A549 treated with RU486 at 1 μM for 4 hours (cell line): ENCODE measurements at places on chromosomes 7 and 10. TPM values are rescaled to one million over a fixed set of nuclear protein-coding genes. Genes with fewer than 3 reads are reported as not detected.

The CHAT gene
- not detected in 5 replicates for total RNA-seq

The PON1 gene
- total RNA-seq, result 0.44 to 1.0 TPM (median 0.66 TPM) in 5 replicates

The SSC4D gene
- 0.83 to 1.4 TPM (median 1.2 TPM) in 5 replicates for total RNA-seq

The PIK3AP1 gene
- 0.57 to 0.92 TPM (median 0.79 TPM) in 5 replicates for total RNA-seq

The CCDC7 gene
- total RNA-seq, result 0.22 to 1.5 TPM (median 0.54 TPM) in 5 replicates

The SLC26A5 gene
- not detected in 5 replicates for total RNA-seq
